ENCODE measurements at places on chromosomes 13 and 19.

GRCh38 chr13:67130444-67130843 lies 99.7 kb downstream of the PCDH9 start:
- DNase-seq, result no peak

DNA sequence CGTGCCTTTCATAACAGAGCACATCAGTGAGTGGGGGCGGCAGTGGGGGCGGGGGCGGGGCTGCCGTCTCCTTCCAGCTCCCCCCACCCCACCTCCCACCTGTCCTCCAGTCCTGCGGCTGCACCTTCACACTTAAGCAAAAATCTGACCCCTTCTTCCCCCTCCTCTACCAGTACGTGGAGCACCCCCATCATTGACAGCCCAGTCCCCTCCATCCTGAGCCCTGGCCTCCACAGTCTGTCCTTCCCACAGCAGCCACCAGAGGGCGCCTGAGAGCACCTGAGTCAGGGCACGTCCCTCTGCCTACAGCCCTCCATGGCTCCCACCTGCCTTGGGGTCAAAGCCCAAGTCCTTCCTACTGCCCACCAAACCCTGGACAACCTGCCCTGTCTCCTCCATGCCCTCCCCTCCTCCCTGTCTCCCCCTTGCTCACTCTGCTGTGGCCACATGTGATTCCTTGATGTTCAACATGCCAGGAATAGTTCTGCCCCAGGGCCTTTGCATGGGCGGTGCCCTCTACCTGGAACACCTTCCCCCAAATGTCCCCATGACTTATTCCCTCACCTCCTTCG lies 4.0 kb downstream of the EBI3 start:
- no peak for DNase-seq

- no peak for DNase-seq
These were observed 1.1 kb downstream of the SYT5 start for GRCh38 chr19:55178781-55179599.

GRCh38 chr13:42728507-42729180 lies 52.7 kb upstream of the FAM216B start:
- no peak for DNase-seq

DNA sequence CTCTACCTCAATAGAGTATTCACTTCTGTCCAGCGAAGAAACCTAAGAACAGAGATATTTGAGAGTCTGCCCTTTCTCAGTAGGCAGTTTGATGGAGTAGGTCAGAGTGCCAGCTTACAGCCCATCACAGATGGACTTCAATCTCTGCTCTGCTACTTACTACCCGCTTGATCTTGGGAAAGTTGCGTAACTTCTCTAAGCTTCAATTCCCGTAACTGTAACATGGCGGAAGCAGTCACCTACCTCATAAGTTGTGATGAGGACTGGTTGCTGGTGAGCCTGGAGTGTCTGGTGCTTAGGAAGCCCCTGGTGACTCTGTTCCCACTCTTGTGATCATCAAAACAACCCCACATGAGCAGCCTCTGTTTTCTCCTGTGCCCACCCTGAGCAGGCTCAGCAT lies 31.0 kb downstream of the AMER2 start:
- no peak for DNase-seq

DNA sequence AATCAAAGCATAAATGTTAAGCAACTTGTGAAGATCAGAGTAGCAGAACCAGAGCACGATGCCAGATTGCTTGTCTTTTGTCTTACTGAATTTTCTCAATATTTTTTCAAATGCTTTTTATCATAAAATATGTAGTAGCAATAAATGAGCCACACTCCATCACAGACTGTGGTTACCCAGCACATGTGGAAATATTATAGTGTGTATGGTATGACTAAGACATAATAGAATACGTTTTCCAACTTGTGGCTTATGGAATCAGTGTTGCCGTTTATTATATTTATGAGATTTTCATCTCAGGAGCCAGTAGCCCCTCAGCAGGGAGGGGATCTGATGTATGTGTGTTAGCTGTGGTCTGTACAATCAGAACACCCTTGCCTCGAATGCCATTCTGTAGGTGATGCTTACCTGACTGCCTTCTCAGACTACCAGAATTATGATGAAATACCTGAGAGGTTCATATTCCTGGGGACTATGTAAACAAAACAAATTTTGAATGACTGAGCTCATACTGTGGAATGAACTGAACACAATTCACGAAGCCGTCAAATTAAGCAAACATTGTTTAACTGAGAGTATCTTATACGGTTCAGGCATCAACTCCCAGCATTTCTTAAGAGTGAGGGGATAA lies 1.9 kb downstream of the SCEL start:
- DNase-seq, result no peak

DNA sequence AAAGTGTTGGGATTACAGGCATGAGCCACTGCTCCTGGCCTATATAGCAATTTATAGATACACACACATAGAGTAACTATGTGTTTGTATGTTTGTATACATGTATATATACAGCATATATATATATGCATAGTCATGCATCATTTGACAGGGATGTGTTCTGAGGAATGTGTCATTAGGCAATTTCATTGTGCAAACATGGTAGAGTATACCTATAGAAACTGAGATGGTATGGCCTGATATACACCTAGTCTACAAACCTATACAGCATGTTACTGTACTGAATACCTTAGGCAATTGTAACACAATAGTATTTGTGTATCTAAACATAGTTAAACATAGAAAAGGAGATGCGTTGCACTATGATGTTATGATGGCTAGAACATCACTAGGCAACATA lies 53.0 kb upstream of the PCCA start:
- no peak for DNase-seq

GRCh38 chr13:32059511-32059984 lies 28.0 kb downstream of the FRY start:
- no peak for DNase-seq

DNA sequence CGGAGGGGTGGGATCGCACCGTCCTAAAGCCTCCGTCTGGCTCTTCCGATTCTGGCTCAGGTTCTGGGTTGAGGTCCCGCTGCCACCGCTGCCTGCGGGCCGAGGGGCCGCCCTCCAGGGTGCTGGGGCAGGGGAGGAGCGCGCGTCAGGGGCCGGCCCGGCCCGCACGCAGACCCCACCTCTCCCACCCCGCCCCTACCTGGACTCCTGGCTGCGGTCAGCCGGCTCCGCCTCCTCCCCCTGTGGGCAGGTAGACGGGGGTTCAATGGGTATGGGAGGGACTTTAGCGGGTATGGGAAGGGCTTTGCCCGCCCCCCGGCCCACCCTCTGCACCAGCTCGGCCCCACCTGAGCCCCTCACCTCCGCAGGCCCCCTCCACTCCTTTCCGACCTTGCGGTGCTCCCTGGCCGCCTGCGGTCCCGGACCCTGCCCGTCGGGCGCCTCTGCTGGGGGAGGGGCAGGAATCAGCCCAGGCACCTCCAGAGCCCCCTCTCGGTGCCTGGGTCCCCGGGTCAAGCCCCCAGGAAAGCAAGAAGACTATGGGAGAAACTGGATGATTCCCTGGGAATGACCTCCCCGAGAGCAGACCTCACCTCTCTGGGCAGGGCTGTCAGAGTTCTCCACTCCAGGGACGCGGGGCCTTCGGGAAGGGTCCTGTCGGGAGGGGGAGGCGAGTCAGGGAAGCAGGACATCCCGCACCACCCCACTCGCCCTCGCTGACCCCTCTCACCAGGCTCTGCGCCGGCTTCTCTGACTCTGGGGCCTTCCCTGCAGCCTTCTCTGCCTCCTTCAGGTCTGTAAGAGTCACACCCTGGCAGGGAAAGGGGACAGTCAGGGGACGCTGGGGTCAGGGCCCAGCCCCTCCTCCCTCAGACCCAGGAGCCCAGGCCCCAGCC lies 17.0 kb downstream of the EPS8L1 start:
- no peak for DNase-seq

GRCh38 chr19:18310966-18311365 lies 11.9 kb downstream of the LSM4 start:
- no peak for DNase-seq

- DNase-seq, result no peak
These were observed 23.0 kb upstream of the LAMP1 start for GRCh38 chr13:113273851-113274590.
